NB4 (cell line): ENCODE measurements at places on chromosomes 7 and 10.

DNA sequence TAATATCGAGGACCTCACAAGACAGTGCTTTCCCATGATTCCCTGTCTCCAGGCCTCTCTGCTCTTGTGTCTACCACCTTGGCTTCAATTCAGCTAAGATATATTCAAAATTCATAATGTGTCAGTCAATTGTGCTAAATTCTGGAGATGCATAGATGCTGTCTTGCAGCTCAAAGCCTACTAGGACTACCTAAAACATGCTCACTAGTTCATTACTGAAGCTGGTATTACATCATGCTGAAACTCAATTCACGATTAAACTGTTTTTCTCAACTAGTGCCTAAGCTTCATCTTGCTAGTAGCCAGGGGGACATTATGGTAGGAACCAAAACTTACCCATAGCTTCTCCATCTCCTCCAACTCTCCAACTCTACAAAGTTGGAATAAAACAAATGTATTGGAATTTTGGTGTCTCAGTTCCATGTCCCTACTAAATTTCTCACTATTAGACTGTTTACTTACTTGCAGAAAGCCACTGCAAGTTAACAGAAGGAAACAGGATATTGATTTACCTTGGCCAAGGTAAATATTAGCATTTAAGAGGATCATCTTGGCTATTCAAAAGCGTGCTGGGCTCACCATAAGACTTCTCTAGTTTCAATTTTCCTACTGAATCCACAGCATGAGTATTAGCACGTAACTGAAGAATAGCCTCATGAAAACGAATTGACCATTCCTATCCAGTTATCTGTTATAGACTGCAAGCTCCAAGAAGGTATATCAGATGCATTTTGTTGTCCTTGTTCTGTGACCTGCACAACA is 53.6 kb downstream of the CREB3L2 start:
- DNase-seq: no peak

- no peak for DNase-seq
Measured at GRCh38 chr10:122829454-122829853, 16.2 kb downstream of the CUZD1 start.

GRCh38 chr10:71810048-71810750 is 36.9 kb upstream of the VSIR start:
- DNase-seq: peak; percentile 44

DNA sequence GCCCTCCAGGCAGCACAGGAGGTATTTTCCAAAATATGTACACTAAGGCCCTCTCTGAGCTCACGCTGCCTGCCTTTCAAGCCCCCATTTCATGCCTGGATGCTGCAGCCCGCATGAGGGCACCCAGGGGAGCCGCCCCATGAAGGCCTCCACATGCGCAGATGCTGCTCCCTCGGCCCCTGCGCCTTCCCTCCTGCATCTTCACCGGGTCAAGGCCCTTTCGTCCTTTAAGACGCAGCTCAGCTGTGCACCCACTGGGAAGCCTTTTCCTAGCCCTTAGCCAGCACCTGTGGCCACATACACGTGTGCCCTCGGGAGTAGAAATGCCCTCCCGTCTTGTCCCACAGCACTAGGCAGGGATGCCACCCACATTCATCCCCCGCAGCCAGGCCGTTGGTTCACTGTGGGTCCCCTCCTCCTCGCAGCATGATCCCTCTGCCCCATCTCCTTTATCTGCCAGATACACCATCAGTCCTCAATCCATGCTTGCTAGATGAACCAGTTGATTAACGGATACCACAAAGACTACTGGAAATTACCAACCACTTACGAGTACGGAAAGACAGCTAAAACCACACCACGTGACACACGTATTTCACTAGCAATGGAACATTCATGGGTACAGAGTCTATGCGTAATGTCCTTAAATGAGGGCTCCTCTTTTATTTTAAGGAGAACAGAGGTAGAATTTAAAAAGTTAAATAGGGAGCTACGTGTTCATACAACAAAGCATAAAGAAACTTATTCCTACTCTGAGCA is 278.0 kb downstream of the TNS3 start:
- DNase-seq: no peak

- DNase-seq: peak; percentile 53
Measured at GRCh38 chr7:100584683-100585510, 1.0 kb downstream of the LRCH4 start.

DNA sequence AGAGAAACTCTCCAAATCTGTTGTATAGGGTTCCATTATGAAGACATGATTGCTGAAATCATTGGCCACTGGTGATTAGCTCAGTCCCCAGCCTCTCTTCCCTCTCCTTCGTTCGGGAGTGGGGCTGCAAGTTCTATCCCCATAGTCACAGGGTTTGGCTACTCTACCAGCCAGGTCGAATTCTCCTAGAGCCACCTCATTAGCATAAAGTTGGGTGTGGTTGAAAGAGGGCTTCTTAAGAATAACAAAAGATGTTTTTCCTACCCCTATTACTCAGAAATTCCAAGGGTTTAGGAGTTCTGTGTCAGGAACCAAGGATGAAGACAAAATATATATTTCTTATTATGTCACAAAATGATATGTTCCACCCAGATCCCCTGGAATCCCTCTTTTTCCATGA is 166.2 kb upstream of the YAE1 start:
- no peak for DNase-seq

GRCh38 chr10:82212753-82213152 is 337.8 kb downstream of the NRG3 start:
- no peak for DNase-seq

GRCh38 chr7:45401851-45402250 is 172.3 kb upstream of the ADCY1 start:
- DNase-seq: no peak

GRCh38 chr10:17872191-17873091 is 63.3 kb downstream of the MRC1 start:
- DNase-seq: peak; percentile 1

GRCh38 chr7:24325708-24326107 is 41.7 kb downstream of the NPY start:
- DNase-seq: no peak

GRCh38 chr7:33091111-33091531 is 18.1 kb downstream of the RP9 start:
- no peak for DNase-seq

GRCh38 chr7:154406312-154406711 is 354.1 kb downstream of the DPP6 start:
- no peak for DNase-seq
